Progenitor cell of endocrine pancreas (in vitro differentiated cells): ENCODE measurements at places on chromosomes 2 and 18. TPM values are rescaled to one million over a fixed set of nuclear protein-coding genes. Genes with fewer than 3 reads are reported as not detected.
A peak's percentile ranks its signal among the peaks of the same experiment; 100 is the strongest.

The STARD6 gene
- total RNA-seq = not detected in 2 replicates

The ZSCAN30 gene
- total RNA-seq = 27.1 and 34.5 TPM in 2 replicates

The EFEMP1 gene
- total RNA-seq = 37.6 and 43.9 TPM in 2 replicates

The TMEM178A gene
- 28.7 and 32.9 TPM in 2 replicates for total RNA-seq

The CDCA7 gene
- total RNA-seq = 19.3 and 22.3 TPM in 2 replicates

The RTN4 gene
- total RNA-seq = 246 and 265 TPM in 2 replicates

The KCNF1 gene
- total RNA-seq = 0.55 and 0.71 TPM in 2 replicates

The CNDP1 gene
- 0.29 and 0.38 TPM in 2 replicates for total RNA-seq

The CPLX4 gene
- total RNA-seq = not detected in 2 replicates

The POTEJ gene
- 0.19 and 0.24 TPM in 2 replicates for total RNA-seq

The PARD3B gene
- total RNA-seq = 29.7 and 34.4 TPM in 2 replicates

The NXPH2 gene
- total RNA-seq = 5.3 and 5.9 TPM in 2 replicates

The ITGA6 gene
- total RNA-seq = 69.5 and 83.8 TPM in 2 replicates

The LAMA3 gene
- total RNA-seq = 0.84 and 1.2 TPM in 2 replicates

The SALL3 gene
- 0.34 and 0.51 TPM in 2 replicates for total RNA-seq

The OTOF gene
- total RNA-seq = 0.11 and 0.22 TPM in 2 replicates

The SLC5A7 gene
- 0.60 and 1.8 TPM in 2 replicates for total RNA-seq

The B4GALT6 gene
- 32.2 and 33.1 TPM in 2 replicates for total RNA-seq

GRCh38 chr2:143422681-143423080 is 293.5 kb downstream of the ARHGAP15 start:
- H3K4me3 ChIP-seq = no peak overlapping the region
- no peaks in the 10 kb centered on the region for H3K4me1 ChIP-seq
- H3K36me3 ChIP-seq = no peaks in the 10 kb centered on the region
- H3K27me3 ChIP-seq = no peaks in the 10 kb centered on the region
- no peak overlapping the region for H3K27ac ChIP-seq

DNA sequence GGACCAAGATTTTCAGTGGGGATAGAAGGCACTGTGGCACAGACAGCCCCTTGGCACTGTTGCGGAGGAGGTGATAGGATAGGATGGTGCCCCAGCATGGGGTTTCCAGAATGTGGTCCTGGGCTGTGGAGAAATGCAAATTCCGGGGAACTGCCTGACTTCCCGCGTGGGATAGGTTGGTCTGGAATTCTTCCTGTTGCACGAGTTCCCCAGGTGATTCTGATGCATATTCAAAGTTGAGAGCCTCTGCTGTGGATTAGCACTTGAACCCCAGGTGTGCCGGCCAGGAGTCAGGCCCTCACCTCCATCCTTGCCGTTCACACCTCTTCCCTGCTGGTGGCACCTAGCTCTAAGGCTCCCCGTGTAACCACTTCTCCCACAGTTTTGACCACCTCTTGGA is 15.5 kb downstream of the NCK2 start:
- peaks cover 2% of the 10 kb centered on the region for H3K36me3 ChIP-seq
- H3K27me3 ChIP-seq = no peaks in the 10 kb centered on the region
- H3K4me1 ChIP-seq = peaks cover 20% of the 10 kb centered on the region
- H3K27ac ChIP-seq = peak overlapping the region; percentile 40
- DNase-seq = no peak

GRCh38 chr2:33212151-33212550 is 264.3 kb upstream of the RASGRP3 start:
- peaks cover 16% of the 10 kb centered on the region for H3K4me1 ChIP-seq
- no peaks in the 10 kb centered on the region for H3K27me3 ChIP-seq
- H3K27ac ChIP-seq = no peak overlapping the region
- peaks cover 4% of the 10 kb centered on the region for H3K36me3 ChIP-seq

GRCh38 chr2:176978921-176979320 is 233.7 kb upstream of the HNRNPA3 start:
- H3K27me3 ChIP-seq = peaks cover 10% of the 10 kb centered on the region
- no peak for DNase-seq
- H3K27ac ChIP-seq = no peak overlapping the region
- no peaks in the 10 kb centered on the region for H3K36me3 ChIP-seq
- no peak overlapping the region for H3K4me3 ChIP-seq

GRCh38 chr2:25819597-25820039 is 58.7 kb downstream of the ASXL2 start:
- no peak overlapping the region for H3K4me3 ChIP-seq
- H3K27ac ChIP-seq = no peak overlapping the region
- H3K4me1 ChIP-seq = peaks cover 2% of the 10 kb centered on the region
- peaks cover 2% of the 10 kb centered on the region for H3K36me3 ChIP-seq

GRCh38 chr2:130896813-130897212 is 60.1 kb downstream of the ARHGEF4 start:
- no peak overlapping the region for H3K27ac ChIP-seq
- no peaks in the 10 kb centered on the region for H3K36me3 ChIP-seq
- H3K4me1 ChIP-seq = no peaks in the 10 kb centered on the region

- no peak overlapping the region for H3K27ac ChIP-seq
- H3K4me3 ChIP-seq = no peak overlapping the region
- peaks cover 44% of the 10 kb centered on the region for H3K4me1 ChIP-seq
- peaks cover 2% of the 10 kb centered on the region for H3K36me3 ChIP-seq
- H3K27me3 ChIP-seq = no peaks in the 10 kb centered on the region
- no peak for DNase-seq
Measured at GRCh38 chr2:74849228-74849892, 15.4 kb downstream of the HK2 start.

- H3K36me3 ChIP-seq = no peaks in the 10 kb centered on the region
- no peak overlapping the region for H3K27ac ChIP-seq
- no peak overlapping the region for H3K4me3 ChIP-seq
- no peak for DNase-seq
Measured at GRCh38 chr2:165563468-165564225, 94.1 kb downstream of the CSRNP3 start.

- H3K36me3 ChIP-seq = no peaks in the 10 kb centered on the region
- no peak overlapping the region for H3K4me3 ChIP-seq
- no peak for DNase-seq
- H3K27ac ChIP-seq = no peak overlapping the region
- H3K27me3 ChIP-seq = no peaks in the 10 kb centered on the region
- H3K4me1 ChIP-seq = peaks cover 3% of the 10 kb centered on the region
Measured at GRCh38 chr2:193695367-193695766, 1500.6 kb upstream of the TMEFF2 start.

DNA sequence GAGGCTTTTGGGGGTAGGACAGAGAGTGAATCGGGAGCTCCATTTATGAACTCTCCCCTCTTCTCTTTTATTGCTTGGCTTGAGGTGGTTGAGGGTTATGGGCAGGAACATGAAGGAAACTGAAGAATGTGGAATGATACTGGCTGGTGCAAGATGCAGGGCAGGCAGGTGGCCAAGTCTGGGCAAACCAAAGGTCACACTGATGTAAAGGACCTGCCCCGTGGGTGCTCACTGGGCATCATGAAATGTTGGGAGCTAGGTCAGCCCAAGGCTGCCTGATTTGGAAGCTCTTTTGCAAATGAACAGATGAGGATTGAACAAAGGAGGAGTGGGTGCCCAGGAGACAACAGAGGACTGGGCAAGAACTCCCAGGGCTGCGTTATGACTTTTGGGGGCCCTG is 328.9 kb downstream of the CLIP4 start:
- H3K36me3 ChIP-seq = no peaks in the 10 kb centered on the region
- no peaks in the 10 kb centered on the region for H3K4me1 ChIP-seq
- no peak overlapping the region for H3K4me3 ChIP-seq

DNA sequence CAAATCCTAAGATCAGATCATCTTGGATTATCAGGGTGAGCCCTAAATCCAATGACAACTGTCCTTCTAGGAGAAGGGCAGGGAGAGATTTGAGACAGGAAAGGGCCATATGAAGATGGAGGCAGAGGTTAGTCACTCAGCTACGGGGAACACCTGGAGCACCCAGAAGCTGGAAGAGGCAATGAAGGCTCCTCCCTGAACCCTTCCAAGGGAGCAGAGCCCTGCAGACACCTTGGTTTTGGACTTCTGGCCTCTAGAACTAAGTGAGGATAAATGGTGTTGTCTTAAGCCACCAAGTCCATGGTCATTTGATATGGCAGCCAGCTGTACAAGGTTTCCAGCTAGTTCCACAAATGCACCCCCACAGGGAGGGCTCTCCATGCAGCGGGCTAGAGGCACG is 6.9 kb upstream of the PTPN2 start:
- peaks cover 3% of the 10 kb centered on the region for H3K27me3 ChIP-seq
- H3K4me3 ChIP-seq = no peak overlapping the region
- DNase-seq = no peak
- H3K36me3 ChIP-seq = peaks cover 1% of the 10 kb centered on the region

GRCh38 chr18:10142056-10142455 is 228.2 kb downstream of the VAPA start:
- H3K27me3 ChIP-seq = no peaks in the 10 kb centered on the region
- no peaks in the 10 kb centered on the region for H3K36me3 ChIP-seq
- peak overlapping the region; percentile 95 for H3K27ac ChIP-seq
- DNase-seq = no peak

GRCh38 chr2:105297216-105297615 is 32.3 kb downstream of the TGFBRAP1 start:
- H3K36me3 ChIP-seq = peaks cover 9% of the 10 kb centered on the region
- H3K27me3 ChIP-seq = no peaks in the 10 kb centered on the region
- no peak for DNase-seq
- H3K4me1 ChIP-seq = peaks cover 13% of the 10 kb centered on the region
- no peak overlapping the region for H3K27ac ChIP-seq
- H3K4me3 ChIP-seq = no peak overlapping the region

DNA sequence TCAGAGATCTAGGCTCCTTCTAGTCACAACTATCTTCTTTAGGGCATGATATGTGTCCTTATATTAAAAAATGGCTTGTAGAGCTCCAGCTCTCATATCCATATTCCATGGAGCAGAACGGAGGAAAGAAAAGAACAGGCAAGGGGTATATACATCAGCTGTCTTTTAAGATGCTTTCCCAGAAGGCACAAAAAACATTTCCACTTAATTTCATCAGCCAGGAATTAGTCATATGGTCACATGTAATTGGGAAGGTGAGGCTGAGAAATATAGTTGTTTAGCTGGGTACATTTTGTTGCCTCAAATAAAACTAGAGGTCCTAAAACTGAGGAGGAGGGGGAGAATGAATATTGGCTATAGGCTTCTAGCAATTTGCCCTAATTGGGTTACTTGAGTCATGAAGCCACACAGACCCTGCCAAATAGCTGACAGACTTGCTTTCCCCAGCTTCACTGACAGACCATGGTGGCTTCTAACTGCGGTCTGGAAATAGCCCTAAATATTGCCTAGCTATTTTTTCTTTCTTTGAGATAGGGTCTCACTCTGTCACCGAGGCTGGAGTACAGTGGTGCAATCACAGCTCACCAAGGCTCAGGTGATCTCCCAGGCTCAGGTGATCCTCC is 20.0 kb downstream of the MAIP1 start:
- H3K27ac ChIP-seq = no peak overlapping the region
- H3K36me3 ChIP-seq = no peaks in the 10 kb centered on the region
- H3K4me3 ChIP-seq = no peak overlapping the region

GRCh38 chr2:75453384-75454240 is 107.1 kb downstream of the EVA1A start:
- no peak overlapping the region for H3K4me3 ChIP-seq
- DNase-seq = no peak
- H3K4me1 ChIP-seq = peaks cover 13% of the 10 kb centered on the region
- no peak overlapping the region for H3K27ac ChIP-seq
- peaks cover 3% of the 10 kb centered on the region for H3K36me3 ChIP-seq

DNA sequence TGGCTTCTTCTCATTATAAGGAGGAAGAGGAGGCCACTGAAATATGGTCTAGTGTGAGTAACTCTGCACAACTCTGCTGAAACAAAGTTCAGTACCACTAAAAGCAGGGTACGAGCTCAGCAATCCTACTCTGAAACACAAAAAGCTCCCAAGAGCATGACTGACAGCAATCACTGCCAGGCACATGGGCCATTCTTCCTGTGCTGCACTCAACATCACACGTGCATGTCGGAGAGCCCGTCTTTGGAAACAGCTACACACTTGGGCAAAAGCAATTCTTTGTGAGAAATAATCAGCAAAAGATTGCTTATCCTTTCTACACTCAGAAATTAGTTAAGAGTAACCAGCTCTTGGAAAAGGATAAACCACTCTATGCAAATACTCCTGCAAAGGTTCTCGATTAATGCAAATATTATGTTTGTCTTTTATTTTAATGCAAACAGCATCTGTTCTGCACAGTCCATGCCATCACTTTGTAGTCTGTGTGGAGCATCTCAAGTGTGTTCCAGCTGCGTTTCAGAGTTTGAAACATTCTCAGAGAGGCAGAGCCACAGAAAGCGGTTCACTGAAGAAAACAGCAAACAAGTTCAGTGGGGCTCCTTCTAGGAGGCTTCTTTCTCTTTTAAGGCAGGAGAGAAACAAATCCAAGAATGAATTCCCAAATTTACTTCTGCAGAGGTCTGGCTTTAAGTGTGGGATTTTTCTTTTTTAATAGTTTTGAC is 145.0 kb downstream of the HDAC4 start:
- no peaks in the 10 kb centered on the region for H3K27me3 ChIP-seq
- H3K36me3 ChIP-seq = peaks cover 16% of the 10 kb centered on the region
- H3K27ac ChIP-seq = no peak overlapping the region
- no peak for DNase-seq
- no peak overlapping the region for H3K4me3 ChIP-seq

DNA sequence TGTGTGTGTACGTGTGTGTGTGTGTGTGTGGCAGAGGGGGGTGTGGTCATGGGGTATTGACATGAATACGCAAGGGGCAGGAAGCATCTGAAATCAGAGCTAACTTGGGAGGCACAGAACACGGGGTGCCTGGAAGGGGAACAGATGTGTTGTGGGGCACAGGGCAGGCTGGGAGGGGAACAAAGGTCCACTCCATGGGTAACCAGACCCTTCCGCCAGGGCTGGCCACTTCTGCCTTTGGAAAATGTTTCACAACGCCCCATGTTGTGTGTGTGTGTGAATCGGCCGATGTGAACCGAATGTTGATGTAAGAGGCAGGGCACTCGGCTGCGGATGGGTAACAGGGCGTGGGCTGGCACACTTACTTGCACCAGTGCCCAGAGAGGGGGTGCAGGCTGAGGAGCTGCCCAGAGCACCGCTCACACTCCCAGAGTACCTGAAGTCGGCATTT is at the start of gene SLC11A1:
Gene SLC11A1 (plus strand): TSS at position 358 of the 451 bp plus-strand sequence. CDS start 96 bp downstream, outside the sequence.
- H3K27me3 ChIP-seq = peaks cover 3% of the 10 kb centered on the region
- no peak for DNase-seq
- H3K4me3 ChIP-seq = no peak within 1 kb of the TSS
- no peak within 1 kb of the TSS for H3K27ac ChIP-seq
- no peaks in the 10 kb centered on the region for H3K4me1 ChIP-seq
- no peaks in the 10 kb centered on the region for H3K36me3 ChIP-seq

- no peak for DNase-seq
- H3K36me3 ChIP-seq = no peaks in the 10 kb centered on the region
- H3K4me3 ChIP-seq = no peak overlapping the region
- no peak overlapping the region for H3K27ac ChIP-seq
- H3K27me3 ChIP-seq = no peaks in the 10 kb centered on the region
Measured at GRCh38 chr18:45201489-45201888, 413.8 kb upstream of the SLC14A2 start.

DNA sequence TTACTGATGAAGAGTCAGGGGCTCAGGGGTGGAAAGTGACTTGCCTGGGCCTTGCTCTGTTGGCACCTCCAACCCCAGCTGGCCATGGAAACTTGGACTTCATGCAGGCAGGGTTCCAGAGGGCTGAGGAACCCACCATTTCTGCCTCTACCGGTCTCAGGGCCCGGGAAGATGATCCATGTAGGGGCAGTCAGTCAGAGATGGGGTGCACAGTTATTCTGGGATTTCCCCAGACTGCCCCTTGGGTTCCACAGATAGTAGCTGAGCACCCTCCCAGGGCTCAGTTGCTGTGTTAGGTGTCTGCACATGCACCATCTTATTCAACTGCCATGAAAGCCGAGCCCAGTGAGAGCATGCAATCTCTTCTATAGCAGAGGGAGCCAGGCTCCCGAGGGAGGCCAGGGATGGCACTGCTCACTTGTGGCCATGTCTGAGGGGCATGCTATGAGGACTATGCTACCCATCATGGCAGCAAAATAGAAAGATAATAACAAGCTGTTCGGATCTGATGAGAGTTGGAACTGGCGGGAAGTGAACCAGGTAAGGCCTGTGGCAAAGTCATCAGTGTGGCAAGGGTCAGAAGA is 37.3 kb downstream of the RHOB start:
- peaks cover 5% of the 10 kb centered on the region for H3K4me1 ChIP-seq
- peak; percentile 4 for DNase-seq
- H3K4me3 ChIP-seq = no peak overlapping the region
- H3K27me3 ChIP-seq = peaks cover 59% of the 10 kb centered on the region
